ENCODE measurements at places on chromosomes 3 and 15. TPM values are rescaled to one million over a fixed set of nuclear protein-coding genes. Genes with fewer than 3 reads are reported as not detected.

KLHL40 gene
- polyA plus RNA-seq, result 0.38 TPM

LRRC34 gene
- polyA plus RNA-seq, result 1.2 TPM

SMCO1 gene
- polyA plus RNA-seq, result not detected

AP3B2 gene
- polyA plus RNA-seq, result not detected
